ENCODE measurements at places on chromosomes 6 and 20.

- no peak for DNase-seq
These were observed 268.2 kb downstream of the TENT5A start for GRCh38 chr6:81484251-81484650.

DNA sequence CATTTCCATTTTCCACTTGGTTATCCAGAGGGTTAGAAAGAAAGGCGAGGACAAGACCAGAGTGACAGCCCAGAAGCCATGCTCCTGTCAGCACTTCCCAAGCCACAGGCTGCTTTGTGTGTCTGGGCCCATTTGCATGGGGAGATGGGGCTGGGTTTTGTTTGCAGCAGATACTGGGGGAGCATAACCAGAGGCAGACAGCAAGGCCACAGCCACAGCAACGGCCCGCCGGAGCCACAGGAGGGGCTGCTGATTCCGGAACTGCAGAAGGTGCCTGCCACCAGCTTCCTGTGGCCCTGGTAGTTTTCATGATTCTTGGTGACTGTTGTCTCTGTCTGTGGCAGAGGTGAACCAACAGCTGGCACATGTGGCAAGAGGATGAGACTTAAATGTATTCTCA, 106.6 kb downstream of the DLL1 start:
- DNase-seq, result no peak

DNA sequence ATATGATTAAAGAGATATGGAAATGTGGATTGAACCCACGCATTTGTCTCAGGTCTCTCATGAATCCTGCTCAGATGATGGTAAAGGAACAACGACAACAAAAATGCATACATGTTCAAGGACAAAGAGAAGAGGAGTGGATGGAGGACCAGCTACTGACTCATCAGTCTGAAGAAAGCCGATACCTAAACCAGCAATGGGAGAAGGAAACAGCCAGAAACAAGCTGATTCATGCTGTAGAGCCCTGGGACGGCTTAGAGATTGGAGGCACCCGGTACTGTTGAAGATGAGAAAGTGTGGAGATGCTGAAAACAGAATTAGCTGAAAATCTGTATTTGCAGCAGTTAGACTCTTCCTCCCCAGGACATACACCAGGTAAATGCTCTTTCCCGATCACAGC, 14.4 kb upstream of the RIPPLY2 start:
- DNase-seq, result no peak

- no peak for DNase-seq
These were observed 223.7 kb upstream of the SYNCRIP start for GRCh38 chr6:85866370-85866730.

DNA sequence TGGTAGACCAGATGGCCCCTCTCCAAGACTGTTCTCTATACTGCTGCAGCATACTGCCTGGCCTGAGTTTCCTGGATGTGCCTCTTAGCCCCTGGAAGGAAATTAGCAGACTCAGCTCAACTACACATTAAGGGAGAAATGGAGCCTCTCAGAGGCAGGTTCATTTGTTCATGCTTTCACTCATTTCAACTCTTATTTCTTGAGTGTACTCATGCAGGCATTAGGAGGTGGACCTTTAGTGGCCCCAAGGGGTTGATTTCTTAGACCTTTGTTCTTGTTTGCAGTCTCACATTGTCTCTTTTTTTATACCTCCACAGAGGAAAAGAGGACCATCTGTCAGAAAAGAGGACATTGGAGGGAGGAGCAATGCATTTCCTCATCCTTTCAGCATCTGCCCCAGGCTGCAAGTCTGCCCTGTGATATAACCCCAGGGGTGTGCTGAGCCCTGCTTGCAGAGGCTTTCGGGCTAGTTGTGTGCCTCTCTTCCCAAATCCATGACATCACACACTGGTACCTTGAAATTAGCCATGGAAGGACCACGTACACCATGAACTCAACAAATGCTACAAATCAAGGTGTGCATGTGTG, 456.2 kb downstream of the CD83 start:
- no peak for DNase-seq

GRCh38 chr6:71391126-71391525, 102.5 kb downstream of the OGFRL1 start:
- no peak for DNase-seq

- no peak for DNase-seq
These were observed 2.8 kb upstream of the E2F1 start for GRCh38 chr20:33688938-33689424.

- no peak for DNase-seq
These were observed 660.1 kb upstream of the NRSN1 start for GRCh38 chr6:23465912-23466311.

GRCh38 chr6:7624796-7625710, 35.1 kb downstream of the SNRNP48 start:
- peak; percentile 3 for DNase-seq

DNA sequence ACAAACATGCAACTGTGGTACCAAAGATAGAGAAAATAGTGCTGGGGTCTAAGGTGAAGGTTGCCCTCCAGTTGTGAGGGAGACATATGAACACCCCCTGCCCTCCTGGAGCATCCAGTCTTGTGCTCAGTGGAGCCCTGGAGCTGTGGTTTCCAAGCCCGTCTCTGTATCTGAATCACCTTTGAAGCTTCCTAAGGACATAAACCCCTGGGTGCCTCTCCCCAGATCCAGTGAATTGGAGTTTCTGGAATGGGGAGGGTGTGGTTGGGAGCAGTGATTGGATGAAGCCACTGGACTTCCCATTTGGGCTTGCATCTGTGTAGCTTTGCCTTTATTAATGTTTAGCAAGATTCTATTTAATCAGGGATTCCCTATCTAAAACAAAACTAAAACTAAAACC, 22.4 kb upstream of the E2F3 start:
- DNase-seq, result no peak

DNA sequence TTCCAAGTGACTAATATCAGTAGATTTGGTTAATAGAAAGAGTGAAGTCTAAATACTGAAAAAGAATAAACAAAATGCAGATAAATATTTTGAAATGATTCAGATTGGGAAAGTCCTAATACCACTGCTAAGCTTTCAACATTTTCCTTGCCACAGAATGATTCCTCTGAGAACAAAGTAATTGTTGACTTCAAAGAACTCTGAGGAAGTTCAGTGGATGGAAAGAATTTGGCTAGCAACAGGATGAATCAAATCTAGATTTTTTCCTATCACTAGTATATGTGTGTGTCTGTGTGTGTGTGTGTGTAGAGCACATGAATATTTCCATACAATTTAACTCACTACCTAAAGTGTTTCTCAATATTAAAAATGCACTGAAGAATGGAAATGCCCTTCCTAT, 107.9 kb upstream of the PREP start:
- no peak for DNase-seq

DNA sequence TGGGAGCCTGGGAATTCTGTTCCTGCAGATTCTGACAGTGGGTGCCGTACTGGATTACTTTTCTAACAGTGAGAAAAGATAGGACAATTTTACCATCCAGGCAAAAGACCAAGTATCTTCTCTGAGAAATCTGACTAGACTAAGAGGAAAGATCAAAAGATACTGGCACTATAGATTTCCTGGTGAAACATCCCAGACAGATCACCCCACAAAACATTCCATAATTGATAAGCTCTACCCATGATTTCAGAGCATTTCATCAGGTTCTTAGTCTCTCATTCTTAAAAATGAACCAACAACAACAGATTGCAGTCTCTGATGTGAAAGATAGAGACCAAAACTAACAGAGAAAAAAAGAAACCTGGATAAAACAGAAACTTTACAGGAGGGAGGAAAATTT, 13.6 kb upstream of the UBR2 start:
- DNase-seq, result no peak

DNA sequence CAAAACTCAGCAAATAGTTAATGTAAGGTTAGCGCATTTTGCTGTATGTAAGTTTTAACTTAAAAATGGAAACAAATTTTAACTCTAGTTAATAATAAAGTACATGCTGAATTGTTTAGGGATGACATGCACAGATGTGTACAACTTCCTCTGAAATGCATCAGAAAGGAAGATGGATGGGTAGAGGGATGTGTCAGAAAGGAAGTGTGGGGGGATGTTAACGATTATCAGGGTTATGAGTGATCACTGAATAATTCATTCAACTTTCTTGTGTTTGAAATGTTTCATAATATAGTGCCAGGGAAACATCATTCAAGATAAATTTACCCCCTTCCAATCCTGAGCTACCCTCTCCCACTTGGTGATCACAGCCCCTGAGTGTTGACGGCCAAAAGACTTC, 87.6 kb downstream of the FOXA2 start:
- no peak for DNase-seq

DNA sequence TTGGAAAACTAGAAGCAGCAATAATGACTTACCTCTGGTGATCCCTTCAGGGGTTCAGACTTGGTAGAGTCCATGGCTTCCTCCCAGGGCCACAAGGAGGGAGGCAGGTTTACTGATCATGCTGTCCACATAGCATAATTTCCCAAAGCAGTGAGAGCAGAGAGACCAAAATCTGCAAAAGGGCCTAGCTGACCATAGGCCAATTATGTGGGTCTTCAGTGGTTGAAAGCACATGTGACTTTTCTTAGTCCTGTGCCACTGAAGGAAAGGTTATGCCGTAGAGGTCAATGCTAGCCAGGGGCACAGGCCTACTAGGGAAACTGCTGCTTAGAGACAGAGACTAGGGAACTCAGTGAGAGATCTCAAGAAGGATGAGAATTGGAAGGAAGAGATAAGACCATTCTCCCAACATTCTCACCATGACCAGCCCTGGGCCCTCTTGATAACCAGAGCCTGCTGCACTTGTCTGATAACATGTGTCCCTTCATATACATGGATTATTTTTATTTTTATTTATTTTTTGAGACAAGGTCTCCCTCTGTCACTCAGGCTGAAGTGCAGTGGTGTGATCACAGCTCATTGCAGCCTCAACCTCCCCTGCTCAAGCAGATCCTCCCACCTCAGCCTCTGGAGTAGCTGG, 2.0 kb upstream of the GTPBP2 start:
- no peak for DNase-seq

DNA sequence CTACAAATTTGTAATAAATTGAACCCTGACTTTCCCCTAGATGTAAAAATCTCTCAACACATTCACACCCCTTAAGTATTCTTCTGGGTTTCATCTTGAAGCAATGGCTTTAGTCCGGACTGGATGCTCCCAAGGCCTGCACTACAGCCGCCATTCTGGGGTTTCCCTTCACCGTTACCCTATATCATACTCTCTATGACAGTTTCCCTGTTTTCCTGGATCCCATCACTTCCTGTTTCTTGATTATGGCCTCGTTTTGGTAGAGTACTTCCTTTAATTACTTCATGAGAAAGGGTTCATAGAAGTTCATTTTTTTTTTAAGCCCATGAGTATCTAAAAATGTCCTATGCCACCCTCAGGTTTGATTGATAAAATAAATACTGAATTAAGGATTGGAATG, 11.7 kb downstream of the FIG4 start:
- no peak for DNase-seq

- DNase-seq, result no peak
These were observed 280.5 kb downstream of the CLVS2 start for GRCh38 chr6:123276546-123276980.

DNA sequence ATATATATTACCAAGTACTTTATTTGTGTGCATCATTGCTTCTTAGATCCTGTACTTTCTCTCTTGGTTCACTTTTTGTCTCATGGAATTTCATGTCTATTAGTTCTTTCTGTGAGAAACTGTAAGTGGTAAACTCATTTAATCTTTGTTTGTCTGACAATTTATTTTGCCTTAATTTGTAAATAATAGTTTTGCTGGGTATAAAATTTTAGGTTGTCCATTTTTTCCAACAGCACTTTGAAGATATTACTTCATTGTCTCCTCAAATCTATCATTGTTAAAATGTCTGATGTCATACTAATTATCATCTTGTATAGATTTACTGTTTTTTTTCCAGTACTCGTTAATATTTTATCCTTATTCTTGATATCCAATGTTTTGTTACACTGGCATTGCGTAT, 205.2 kb upstream of the CDYL start:
- no peak for DNase-seq

- DNase-seq, result no peak
These were observed 15.7 kb upstream of the SIRT5 start for GRCh38 chr6:13558718-13559117.

DNA sequence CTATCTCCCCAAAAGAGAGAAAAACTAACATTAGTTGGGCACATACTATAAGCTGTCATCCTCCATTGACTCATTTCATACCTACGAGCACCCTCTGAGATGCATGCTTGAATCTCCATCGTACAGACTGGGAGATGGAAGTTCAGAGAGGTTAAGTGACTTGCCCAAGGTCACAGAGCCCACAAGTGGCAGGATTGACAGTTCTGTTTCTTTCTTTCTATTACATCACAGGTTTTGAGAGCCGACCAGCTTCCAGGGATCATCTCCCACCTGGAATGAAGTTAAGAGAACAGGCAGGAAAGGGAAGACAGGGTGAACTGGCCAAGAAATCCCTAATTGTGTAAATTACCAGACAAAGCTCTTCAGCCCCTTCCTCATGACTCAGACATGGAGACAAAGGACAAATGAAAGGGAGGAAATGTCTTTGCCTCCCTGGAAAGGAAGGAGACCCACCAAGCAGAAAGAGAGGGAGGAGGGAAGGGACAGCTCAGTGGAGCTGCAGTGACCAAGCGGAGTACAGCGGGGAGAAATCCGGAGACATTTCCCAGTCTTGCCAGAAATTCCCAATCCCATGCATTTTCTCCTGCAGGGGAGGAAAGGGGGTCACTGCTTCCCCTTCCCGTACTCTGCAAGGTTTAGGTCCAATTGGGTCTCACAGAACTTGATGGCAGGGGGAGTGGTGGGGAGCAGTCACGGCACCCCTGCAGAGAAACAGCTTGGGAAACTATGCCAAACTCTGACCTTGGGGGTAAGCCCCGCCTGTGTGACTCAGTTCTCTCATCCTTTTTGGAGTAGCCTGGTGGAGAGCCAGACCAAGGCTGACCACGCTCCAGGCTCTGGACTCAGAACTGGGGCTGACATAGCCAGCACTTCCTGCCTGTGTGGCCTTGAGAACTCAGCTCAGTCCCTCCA, 154.3 kb downstream of the ANKRD60 start:
- no peak for DNase-seq

DNA sequence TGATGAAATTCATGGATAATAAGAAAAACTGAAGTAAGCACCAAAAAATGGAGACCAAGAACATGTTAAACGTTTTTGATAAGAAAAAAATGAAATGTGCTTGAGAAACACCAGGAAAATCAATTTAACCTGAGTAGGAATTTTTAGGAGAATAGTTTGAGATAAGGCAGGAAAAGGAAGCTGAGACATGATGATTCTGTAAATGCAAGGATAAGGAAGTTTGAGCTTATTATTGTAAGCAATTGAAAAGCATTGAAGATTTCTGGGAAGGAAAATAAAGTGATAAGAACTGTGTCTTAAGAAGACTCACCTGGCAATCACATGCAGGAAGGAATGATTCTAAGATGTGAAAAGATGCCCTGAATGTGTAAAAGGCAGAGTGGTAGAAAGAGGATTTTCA, 66.6 kb downstream of the ALDH8A1 start:
- no peak for DNase-seq
